ENCODE measurements at places on chromosomes 2 and 18.

GRCh38 chr2:136207030-136207623, 89.2 kb upstream of the CXCR4 start:
- DNase-seq: no peak

GRCh38 chr2:111936881-111937280, 38.5 kb downstream of the MERTK start:
- no peak for DNase-seq

DNA sequence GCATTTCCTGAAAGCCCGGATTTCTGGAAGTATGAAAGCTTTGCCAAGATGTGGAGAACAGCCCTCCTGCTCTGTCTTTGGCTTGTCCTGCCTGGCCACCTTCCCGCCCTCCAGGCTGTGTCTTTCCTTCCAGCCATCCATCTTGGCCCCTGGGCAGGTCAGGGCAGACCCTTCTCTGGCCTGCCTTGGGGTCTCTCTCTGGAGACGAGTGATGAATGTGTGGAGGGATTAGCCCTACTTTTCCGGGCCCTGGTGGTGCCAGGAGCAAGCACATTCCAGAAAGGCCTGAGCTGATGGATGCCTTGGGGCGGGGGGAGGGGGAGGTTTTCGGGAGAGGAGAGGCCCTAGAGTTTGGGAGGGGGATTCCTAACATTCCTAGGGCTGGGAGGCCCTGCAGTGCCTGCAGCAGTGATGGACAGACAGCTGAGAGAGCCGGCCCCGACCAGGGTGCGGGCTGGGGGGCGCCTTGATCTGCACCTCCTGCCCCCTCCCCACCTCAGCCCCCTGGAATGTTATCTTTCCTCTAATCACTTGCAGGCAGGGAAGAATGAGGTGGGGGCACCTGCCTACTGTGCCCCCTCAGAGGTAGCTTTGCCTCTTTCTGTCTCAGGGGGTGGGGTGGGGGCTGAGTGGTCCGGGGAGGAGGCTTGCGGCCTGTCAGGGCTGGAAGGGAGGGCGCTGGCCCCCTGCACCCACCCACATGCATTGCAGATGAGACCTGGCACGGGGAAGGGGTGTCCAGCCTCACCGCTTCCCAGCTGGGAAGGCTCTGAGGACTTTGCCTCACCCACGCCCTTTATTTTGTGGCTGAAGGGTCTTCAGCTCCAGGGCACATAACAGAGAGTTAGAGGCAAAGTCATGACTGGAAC, 156.2 kb downstream of the DDX1 start:
- DNase-seq: no peak

GRCh38 chr18:47484068-47484467, 232.6 kb upstream of the SKOR2 start:
- DNase-seq: no peak

DNA sequence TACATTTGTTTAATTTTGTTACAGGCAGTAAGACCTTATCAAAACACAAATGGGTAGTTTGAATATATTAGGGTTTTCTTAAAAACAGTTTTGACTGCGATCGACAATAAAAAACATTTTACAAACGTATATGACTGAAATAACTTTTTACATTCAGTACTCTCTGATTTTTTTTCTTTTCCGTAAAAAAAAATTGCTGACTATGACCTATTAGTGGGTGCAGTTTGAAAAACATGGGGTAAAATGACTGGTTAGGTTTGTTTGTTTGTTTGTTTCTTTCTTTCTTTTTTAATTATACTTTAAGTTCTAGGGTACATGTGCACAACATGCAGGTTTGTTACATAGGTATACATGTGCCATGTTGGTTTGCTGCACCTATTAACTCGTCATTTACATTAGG, 36.9 kb downstream of the EPC2 start:
- DNase-seq: no peak

GRCh38 chr2:81181845-81182244, 877.3 kb upstream of the LRRTM1 start:
- DNase-seq: no peak

DNA sequence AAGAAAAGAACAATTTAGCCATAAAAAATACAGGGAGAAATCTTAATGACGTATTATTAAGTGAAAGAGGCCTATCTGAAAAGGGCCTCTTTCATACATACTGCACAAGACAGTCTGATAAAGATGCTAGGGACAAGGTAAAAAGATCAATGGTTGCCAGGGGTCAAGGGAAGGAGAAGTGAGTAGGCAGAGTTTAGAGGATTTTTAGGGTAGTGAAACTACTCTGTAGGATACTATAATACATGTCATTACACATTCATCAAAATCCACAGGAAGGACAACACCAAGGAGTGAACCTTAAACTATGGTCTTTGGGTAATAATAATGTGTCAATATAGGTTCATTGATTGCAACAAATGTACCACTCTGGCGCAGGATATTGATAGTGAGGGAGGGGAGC, 289.3 kb downstream of the FSIP2 start:
- no peak for DNase-seq

DNA sequence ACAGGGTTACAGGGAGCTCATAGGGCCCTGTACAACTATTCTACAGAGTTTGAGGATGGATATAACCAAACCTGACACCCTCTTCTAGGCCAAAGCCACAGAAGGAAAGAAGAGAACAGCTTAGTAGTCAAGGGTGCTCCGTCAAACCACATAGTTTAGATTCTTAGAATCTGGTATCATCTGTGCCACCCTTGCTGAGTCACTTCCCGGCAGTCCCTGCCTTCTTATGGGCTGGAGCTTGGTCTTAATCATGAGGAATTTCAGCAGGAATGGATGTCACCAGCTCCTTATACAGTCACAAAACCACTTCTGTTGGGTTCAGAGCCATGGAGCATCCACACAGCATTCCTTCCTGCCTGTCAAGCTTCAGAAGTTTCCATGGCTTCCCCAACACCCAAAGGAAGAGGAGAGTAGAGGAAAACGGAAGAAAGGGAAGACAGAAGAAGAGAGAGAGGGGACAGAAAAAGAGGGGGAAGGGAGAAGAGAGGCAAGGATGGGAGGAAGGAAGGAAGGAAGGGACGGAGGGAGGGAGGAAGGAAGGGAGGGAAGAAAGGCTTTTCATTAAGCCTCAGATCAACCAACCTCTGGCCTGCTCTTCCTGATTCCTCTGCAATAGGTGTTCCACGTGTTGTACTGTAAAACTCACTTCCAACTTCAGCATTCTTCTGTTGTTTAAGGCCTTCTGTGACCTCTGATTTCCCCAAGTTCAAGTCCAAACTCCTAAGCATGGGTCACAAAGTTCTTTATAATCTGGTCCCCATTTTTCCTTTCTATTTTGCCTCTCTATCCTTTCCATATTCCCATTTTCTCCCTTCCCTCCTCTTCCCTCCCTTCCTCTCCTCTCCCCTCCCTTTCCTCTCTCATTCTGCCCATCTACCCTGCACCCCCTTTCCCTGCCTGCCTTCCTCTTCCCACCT, 246.1 kb upstream of the TNP1 start:
- DNase-seq: no peak

DNA sequence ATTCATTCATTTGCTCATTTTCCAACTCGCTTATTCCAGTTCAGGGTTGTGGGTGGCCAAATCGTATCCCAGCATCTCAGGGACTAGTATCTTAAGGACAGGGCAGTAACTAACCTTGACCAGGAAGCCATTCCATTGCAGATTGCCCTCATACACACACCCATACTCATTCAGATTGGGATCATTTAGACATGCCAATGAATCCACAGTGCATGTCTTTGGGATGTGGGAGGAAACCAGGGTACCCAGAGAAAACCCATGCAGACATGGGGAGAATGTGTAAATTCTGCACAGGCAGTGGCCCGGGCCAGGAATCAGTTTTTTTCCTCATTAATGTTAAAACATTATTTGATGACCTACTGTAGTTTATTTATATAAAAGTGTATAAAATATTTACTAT, 150.7 kb downstream of the USP34 start:
- no peak for DNase-seq

DNA sequence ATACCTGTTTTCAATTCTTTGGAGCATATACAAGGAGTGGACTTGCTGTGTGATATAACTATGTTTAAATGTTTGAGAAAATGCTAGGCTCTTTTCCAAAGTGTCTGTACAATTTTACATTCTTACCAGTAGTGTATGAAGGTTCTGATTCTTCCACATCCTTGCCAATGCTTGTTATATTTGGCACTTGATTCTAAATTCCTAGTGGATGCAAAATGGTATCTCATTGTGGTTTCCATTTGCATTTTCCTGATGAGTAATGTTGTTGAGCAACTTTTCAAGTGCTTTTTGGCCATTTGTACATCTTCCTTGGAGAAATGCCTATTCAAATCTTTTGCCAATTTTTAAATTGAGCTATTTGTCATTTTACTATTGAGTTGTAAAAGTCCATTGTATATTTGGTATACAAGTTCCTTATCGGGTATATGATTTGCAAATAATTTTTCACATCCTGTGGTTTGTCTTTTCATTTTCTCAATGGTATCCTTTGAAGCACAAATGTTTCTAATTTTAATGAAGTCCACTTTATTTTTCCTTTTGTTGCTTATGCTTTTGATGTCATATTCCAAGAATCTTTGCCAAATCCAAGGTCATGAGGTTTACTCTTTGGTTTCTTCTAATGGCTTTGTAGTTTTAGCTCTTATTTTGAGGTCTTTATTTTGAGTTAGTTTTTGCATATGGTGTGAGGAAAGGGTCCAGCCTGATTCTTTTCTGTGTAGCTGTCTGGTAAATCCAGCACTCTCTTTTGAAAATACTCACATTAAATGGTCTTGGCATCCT, 33.2 kb upstream of the CWC22 start:
- no peak for DNase-seq

GRCh38 chr2:73205611-73206010, 3.2 kb downstream of the NOTO start:
- DNase-seq: no peak

DNA sequence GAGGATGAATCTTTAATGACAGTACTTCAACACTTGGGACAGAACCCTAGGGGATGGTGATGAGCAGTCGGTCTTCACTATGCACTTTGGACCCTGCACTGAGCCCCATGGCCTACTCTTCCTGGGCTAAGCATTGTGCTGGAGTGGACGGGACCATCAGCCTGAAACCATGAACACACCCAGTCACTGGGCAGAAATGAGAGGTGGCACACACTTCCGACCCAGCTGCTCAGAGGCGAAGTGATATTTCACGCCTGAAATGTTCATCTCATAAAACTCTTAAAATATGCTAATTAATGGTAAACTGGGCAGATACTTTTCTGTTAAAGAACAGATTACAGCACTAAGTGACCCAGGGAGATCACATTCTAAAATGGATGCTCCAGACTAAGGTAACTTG, 150.3 kb upstream of the NDUFV2 start:
- no peak for DNase-seq

- DNase-seq: no peak
These were observed 19.0 kb upstream of the NPAS2 start for GRCh38 chr2:100800915-100801314.

- DNase-seq: no peak
These were observed 15.1 kb downstream of the RASGRP3 start for GRCh38 chr2:33491441-33492084.

GRCh38 chr2:72920318-72921087, 3.2 kb downstream of the EMX1 start:
- DNase-seq: no peak

DNA sequence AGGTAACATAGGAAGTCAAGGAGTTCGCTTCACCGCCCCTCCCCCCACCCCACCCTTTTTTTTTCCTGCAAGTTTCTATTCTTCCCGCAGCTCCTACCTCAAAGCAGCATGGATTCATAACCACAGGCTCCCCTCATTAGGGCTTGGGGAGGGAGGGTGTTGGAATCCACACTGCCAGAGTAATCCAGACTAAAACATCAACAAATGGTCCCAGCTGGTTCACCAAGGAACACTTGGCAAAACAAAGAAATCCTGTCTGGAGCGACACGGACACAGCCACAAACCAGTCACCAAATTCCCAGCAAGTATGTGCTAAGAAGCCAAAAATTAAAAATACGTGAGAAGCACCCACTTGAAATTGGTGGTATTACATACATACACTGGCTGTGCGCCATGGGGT, 106.9 kb upstream of the PPP1CB start:
- DNase-seq: no peak

DNA sequence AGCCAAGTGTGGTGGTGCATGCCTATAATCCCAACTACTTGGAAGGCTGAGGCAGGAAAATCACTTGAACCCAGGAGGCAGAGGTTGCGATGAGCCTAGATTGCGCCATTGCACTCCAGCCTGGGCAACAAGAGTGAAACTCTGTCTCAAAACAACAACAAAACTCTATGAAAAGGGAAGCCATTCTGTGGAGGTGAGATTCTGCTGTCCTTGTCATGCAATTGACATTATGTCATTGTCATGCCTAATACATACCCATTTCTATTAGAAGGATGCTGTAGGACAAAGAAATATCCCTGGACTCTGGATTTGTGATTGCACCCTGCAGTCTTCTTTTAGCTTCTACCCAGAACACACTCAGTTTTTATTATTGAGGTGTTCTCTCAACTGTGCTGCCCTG, 8.6 kb downstream of the RASGRP3 start:
- DNase-seq: no peak

DNA sequence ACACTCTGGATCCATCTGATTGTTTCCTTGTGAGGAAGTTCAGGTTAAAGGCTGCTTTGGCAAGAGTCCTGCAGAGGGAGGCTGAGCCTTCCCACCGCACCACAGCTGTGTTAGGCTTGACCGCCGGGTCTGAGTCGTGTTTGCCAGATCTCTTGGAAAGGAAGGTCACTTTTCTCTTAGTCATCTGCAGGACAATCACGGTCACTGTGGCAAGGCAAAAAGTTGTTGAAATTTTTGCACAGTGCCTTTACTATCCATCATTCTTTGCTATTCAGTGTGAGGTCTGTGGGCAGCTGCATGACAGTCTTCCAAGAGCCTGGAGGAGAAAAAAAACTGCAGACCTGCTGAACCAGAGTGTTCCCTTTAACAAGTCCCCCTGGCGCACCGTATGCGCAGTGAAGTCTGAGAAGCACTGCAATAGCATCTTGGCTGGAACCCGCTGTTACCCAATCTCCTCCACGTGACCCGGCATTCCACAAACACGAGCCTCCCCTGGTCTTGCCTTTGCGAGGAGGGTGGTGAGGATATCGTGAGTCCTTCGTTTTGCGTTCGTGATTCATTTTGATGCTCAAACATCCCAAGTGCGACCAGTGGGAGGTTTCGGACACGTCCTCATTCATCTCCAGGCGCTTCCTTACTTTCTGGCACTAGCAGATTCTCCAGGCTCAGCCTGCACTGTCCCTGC, 23.0 kb downstream of the BIN1 start:
- no peak for DNase-seq

GRCh38 chr2:37776487-37776886, 105.0 kb upstream of the CDC42EP3 start:
- DNase-seq: no peak

- DNase-seq: no peak
These were observed 115.3 kb upstream of the CXCR4 start for GRCh38 chr2:136233298-136233697.

- DNase-seq: no peak
These were observed 52.0 kb downstream of the ANKRD12 start for GRCh38 chr18:9188359-9189231.

- no peak for DNase-seq
These were observed 157.4 kb upstream of the DNMT3A start for GRCh38 chr2:25499157-25499556.
